ENCODE measurements at places on chromosomes 7 and 10. TPM values are rescaled to one million over a fixed set of nuclear protein-coding genes. Genes with fewer than 3 reads are reported as not detected.

ADCY1 gene
- 1.2 TPM for total RNA-seq

GOLGA7B gene
- total RNA-seq = 0.57 TPM

AOC1 gene
- not detected for total RNA-seq

MEOX2 gene
- total RNA-seq = not detected

ADAMTS14 gene
- not detected for total RNA-seq

SPDYE9 gene
- not detected for total RNA-seq

CEP55 gene
- 67.8 TPM for total RNA-seq

EMX2 gene
- total RNA-seq = not detected

GIMAP2 gene
- total RNA-seq = 40.1 TPM

TNPO3 gene
- total RNA-seq = 57.7 TPM

GPR146 gene
- 5.6 TPM for total RNA-seq

PON3 gene
- total RNA-seq = not detected

Measured in activated CD4-positive, alpha-beta T cell treated with anti-CD3 and anti-CD28 coated beads for 36 hours (primary cell).